Hypothalamus (tissue), 51 donors: ENCODE measurements at places on chromosomes 11 and 22.

DNA sequence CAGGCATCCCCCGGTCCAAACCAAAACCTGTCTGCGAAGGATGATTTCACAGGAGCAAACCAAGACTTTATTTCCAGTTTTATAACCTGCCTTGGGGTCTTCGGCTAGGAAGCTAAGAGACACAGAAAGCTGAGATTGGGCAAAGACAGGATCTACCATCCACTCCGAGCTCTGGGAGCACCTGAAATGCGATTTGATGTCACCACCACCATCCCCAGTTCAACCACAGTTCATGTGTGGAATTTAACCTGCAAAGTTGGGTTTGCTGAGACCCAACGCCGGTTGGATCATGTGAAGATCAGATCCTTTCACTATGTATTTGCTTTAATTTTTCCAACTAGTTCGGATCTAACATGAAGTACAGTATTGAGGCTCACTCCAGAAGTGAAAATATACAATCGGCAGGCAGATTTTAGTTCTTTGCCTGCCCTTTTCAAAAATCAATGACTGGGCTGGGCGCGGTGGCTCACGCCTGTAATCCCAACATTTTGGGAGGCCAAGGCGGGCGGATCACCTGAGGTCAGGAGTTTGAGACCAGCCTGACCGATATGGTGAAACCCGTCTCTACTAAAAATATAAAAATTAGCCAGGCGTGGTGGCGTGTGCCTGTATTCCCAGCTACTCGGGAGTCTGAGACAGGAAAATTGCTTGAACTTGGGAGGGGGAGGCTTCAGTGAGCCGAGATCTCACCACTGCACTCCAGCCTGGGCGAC lies 1.4 kb upstream of the C11orf24 start:
- no peak for DNase-seq

- no peak for DNase-seq
Observed at GRCh38 chr11:92841719-92842118, 127.7 kb upstream of the MTNR1B start.

DNA sequence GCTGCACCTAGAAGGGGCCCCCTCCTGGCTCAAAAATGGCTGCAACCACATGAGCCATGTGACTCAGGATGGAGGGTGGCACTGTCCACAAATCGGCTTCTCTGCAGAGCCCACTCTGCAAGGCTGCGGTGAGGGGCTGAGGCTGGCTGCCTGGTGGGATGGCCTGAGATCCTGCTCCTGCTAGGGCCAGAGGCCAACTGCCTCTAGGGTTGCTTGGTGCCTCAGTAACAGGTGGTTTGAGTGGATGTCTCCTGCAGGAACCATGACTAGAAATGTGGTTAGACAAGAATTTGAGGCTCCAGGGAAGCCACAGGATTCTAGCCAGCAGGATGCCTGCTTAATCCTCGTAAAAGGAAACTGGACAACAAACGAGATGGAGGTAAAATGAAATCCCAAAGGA lies 17.1 kb downstream of the PATZ1 start:
- no peak for DNase-seq

DNA sequence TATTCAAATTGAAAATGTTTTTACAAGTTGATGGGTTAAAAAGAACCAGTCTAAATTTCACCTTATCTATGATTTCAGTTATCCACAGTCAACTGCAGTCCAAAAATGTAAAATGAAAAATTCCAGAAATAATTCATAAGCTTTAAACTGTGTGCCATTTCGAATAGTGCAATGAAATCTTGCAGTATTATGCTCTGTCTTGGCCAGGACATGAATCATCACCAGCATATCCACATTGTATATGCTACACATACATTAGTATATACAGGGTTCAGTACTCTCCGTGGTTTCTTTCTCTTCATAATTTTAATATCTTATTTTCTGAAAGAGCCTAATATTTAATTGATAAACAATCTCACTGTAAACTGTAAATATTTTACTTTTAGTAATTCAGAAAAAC lies 45.9 kb downstream of the ARHGAP32 start:
- no peak for DNase-seq

- no peak for DNase-seq
Observed at GRCh38 chr11:124863137-124863825, 2.0 kb upstream of the ROBO3 start.

- DNase-seq, result no peak
Observed at GRCh38 chr11:32137263-32137662, 46.4 kb downstream of the RCN1 start.

- DNase-seq, result no peak
Observed at GRCh38 chr11:34514597-34514996, 1.0 kb upstream of the ELF5 start.

- DNase-seq, result no peak
Observed at GRCh38 chr11:2926611-2927051, 2.6 kb downstream of the PHLDA2 start.

DNA sequence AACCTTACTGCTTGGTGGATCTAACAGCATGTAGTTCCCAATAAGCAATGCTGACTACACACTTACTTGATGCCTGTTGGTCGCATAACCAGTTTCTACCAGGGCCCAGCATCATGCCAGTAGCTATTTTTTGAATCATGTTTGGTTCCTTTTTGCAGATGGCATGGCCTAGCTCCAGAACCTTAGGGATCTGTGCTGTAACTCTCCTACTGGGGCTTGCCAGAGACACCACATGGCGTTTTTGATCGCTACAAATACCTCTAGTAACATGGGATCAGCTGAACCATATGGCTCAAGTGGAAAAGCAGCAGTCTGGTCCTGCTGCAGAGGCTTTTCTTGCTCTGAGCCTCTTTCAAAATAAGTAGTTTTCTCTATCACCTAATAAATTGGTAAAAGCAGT lies 654.6 kb upstream of the API5 start:
- no peak for DNase-seq

GRCh38 chr11:64207256-64208085 lies 950 bp downstream of the FERMT3 start:
- no peak for DNase-seq

GRCh38 chr11:7490535-7490934 lies 5.2 kb downstream of the OLFML1 start:
- no peak for DNase-seq

DNA sequence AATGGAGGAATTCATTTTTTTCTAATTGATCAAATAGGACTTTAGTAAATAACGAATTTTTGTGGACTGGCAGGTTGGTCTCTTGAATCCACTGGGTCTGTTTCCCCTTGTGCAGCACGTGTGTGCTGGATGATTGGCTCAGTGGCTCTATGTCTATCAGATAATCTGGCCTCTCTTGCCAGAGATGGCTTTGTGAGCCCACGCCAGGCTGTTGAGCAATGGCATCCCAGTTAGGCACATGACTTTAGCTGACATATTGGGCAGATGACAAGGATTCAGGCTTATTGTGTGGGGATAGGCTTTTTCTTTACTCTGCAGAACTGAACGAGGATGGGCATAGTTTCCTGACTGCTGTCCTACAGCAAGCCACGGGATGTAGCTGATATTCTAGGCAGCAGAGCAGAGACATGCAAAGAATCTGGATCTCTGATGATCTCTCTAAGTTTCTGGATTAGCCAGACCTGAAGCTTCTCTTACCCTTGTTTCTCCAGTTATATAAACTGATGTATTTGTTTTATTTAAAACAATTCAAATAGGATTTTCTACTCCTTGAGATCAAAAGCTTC lies 144.9 kb downstream of the ARHGAP42 start:
- no peak for DNase-seq

DNA sequence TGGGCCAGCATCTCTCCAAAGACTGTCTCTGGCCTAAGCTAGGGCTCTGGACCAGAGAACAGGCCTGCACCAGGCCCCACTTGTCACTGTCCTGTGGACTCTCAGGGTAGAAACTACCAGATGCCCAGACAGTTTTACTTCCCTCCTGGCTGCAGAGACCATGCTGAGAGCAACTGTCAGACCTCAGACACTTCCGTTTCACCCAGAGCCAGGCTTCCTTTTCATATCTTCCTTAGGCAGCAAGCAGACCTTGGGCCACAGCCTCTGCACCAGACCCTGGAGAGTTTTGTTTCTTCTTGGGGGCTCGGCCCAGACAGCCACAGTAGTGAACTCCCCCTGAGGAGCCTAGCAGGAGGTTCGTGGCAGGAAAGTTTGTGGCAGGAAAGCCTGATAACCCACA lies 12.1 kb upstream of the FCHSD2 start:
- no peak for DNase-seq

GRCh38 chr11:13324709-13325108 lies 47.1 kb downstream of the BMAL1 start:
- no peak for DNase-seq

- peak; percentile 13 for DNase-seq
Observed at GRCh38 chr11:35619116-35619854, 1.0 kb downstream of the FJX1 start.

- no peak for DNase-seq
Observed at GRCh38 chr11:688681-689080, 6.3 kb downstream of the DEAF1 start.

- DNase-seq, result no peak
Observed at GRCh38 chr11:90208857-90209256, 14.0 kb downstream of the CHORDC1 start.

GRCh38 chr11:8006349-8006977 lies 19.3 kb downstream of the EIF3F start:
- peak; percentile 55 for DNase-seq

GRCh38 chr11:2452321-2453012 lies 7.7 kb downstream of the KCNQ1 start:
- no peak for DNase-seq

GRCh38 chr11:69361048-69361447 lies 67.1 kb downstream of the MYEOV start:
- no peak for DNase-seq

GRCh38 chr11:13110929-13111812 lies 102.1 kb downstream of the RASSF10 start:
- no peak for DNase-seq

DNA sequence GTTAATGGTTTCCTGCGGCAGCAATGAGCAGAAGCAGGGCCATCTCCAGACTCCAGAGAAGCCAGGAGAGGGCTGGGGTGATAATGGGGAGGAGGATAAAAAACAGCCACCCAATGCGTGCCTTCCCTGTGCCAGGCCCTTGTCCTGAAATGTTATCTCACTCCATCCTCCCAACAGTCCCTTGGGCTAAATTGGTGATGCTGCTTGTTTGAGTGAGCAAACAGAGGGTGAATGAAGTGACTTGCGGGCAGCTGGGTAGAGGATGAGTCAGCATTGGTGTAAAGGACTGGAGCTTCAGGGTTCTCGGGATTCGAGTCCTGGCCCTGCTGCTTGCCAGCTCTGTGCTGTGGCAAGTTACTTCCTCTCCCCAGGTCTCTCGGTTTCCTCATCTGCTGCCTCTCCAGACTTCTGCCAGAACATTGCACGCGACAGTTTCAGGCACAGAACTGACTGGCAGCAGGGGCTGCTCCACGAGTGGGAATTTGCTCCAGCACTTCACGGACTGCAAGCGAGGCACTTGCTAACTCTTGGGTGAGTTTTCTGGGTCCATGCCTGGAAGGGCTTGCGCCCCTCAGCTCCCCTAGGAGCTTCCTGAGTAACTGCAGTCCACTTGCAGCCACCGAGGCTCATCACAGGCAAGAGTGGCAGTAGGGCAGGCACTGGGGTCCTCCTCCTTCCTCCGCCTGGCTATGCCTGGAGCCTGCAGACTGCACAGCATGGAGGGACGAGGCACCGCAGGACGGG lies at the start of gene P2RY6:
Gene P2RY6 (plus strand): TSS at position 403 of the 744 bp plus-strand sequence. CDS start 24,181 bp downstream, outside the sequence.
- DNase-seq, result no peak

GRCh38 chr22:48952256-48953102 lies 875.2 kb downstream of the BRD1 start:
- no peak for DNase-seq

GRCh38 chr11:36098853-36099375 lies 155.1 kb downstream of the LDLRAD3 start:
- no peak for DNase-seq

GRCh38 chr11:3824714-3825472 lies 15.9 kb downstream of the RHOG start:
- no peak for DNase-seq

DNA sequence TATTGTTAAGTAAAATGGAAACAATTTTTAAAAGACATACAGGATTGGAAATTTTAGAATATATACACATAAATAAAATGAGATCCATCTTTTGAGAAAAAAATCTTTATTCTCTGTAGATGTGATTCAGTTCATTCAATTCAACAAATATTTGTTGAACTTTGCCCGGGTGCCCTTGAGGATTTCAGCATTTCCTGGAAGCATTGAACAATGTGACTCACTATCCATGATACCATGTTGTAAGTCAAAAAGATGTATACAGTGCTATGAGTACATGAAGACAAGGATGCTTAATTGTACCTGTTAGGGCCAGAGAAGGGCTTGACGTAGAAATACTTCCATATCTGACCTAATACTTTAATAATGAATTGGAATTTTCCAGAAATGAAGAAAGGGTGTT lies 353.7 kb downstream of the METTL15 start:
- DNase-seq, result no peak

- DNase-seq, result no peak
Observed at GRCh38 chr22:50084080-50084477, 1.1 kb downstream of the MLC1 start.

- DNase-seq, result no peak
Observed at GRCh38 chr11:14813516-14813915, 78.5 kb downstream of the CYP2R1 start.

GRCh38 chr11:65563601-65564000 lies 5.4 kb upstream of the LTBP3 start:
- DNase-seq, result no peak

GRCh38 chr11:11251394-11251970 lies 101.6 kb downstream of the CSNK2A3 start:
- DNase-seq, result no peak

DNA sequence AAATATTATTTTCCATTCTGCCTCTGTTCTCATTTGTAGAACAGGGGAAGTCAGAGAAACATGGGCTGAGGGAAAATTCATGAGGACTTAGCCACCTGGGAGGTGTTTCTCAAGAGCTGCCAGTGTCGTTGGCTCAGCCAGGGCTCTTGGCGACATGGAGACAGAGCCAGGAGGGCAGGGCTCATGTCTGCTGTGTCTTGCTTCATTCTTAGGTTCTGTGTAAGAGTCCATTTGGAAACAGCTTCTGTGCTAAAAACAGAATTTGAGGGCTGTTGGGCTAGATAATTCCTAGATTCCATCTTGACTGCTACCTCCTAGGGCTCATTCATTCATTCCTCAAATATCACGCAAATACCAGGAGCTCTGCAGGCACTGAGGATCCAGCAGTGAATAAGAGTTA lies 15.1 kb upstream of the MRGPRX2 start:
- no peak for DNase-seq

GRCh38 chr11:73177380-73177777 lies 35.3 kb upstream of the FCHSD2 start:
- DNase-seq, result peak; percentile 38

- DNase-seq, result no peak
Observed at GRCh38 chr11:125207866-125208425, 43.4 kb downstream of the PKNOX2 start.

- no peak for DNase-seq
Observed at GRCh38 chr22:17606496-17606895, 22.1 kb downstream of the ATP6V1E1 start.

- no peak for DNase-seq
Observed at GRCh38 chr11:45259592-45259991, 26.5 kb downstream of the SYT13 start.

DNA sequence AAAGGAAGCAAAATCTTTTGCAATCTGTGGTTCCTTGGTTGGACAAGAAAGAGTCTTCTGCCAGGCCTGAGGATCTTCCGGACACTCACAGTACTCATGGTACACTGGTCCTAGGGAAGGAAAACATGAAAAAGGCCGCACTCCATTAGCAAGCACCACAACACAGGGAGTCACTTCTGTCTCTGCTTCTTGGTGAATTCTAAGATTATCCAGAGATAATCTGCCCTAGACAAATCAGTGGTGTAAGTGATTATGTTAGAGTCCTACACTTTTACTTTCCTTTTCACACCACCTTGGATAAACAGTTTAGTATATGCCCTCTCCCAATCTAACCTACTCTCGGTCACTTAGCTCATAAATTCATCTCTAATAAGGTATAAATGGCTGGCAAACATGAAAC lies 11.9 kb downstream of the POGLUT3 start:
- no peak for DNase-seq
